ENCODE measurements at places on chromosomes 13 and 19.

DNA sequence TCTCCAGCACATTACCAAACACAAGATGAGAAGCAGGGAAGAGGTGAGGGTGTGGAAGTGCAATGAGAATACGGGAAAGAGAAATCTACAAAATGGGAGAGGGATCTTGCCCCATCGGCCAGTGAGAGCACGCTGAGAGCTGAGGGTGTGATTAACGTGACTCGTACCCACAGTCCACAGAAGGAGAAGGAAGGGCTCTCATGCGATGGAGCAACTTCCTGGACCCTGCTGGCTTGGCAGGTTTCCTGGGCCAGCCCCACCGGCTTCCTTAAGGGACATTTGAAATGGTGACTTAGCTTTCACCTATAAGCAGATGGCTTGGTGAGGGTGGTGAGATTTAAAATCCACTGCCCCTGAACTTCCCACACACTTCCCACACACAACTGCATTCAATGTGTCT is 740.1 kb downstream of the UQCRFS1 start:
- no peak for DNase-seq

- DNase-seq, result no peak
Measured at GRCh38 chr13:89920461-89920860, 1427.0 kb upstream of the MIR17HG start.

GRCh38 chr13:42137856-42138537 is 89.5 kb downstream of the DGKH start:
- DNase-seq, result no peak

DNA sequence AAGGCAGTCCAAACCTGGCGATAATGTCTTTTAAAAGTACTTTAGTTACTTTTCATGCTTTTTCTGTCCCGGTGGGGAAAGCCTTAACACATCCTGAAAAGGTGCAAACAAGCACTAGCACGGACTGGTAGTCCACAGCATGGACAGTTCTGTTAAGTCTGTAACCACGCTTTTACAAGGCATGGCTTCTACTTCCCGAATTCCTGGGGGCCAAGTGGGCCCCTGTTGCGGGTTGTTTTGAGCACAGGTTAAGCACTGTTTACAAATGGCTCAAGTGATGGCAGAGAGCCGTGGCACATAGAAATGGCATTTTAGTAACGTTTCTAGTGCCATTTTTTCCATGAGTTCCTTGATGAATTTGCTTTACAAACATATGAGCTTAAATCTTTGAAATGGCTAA is 37.6 kb downstream of the ZNF493 start:
- DNase-seq, result no peak

DNA sequence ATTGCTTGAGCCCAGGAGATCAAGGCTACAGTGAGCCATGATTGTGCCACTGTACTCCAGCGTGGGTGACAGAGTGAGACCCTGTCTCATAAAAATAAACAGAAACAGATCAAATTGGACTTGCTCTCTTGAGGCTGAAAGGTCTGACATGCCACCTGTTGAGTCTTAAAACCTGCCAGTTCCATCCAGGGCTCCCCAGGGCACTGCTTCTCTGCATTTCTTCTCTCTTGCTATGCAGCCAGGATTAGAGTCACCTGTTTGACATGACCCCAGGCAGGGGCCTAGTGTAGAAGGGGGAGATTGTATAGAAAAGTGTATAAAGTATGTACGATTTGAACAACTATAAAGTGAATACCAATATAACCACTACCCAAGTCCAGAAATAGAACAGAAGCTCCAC is 45.4 kb downstream of the ARHGAP35 start:
- DNase-seq, result no peak

GRCh38 chr19:42601811-42602443 is 7.2 kb upstream of the CEACAM8 start:
- no peak for DNase-seq

- no peak for DNase-seq
Measured at GRCh38 chr13:47837104-47837880, 163.8 kb downstream of the SUCLA2 start.

- DNase-seq, result no peak
Measured at GRCh38 chr13:111344471-111345191, 24.2 kb downstream of the TEX29 start.

DNA sequence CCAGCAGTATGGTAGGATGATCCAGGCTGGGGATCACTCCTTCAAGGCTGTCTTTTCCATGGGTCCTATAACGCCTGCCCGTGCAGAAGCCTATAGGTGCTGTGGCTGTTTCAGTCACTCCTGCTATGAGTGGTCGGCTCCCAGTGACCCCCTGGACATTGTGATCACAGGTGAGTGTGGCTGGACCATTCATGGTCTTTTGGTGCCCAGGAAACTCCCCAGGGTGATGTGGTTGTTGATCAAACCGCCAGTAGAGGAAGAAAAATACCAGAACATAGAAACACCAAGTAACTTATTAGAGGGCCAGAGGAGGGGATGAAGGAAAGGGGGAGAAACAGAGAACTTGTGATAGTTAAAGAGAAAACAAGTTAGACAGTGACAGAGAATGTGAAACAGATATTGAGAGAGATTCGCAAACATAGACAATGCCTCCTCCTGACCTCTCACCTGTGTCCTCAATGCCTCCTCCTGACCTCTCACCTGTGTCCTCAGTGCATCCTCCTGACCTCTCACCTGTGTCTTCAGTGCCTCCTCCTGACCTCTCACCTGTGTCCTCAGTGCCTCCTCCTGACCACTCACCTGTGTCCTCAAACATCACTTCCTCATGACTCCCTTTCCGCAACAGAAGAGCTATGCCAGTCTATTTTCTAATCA is 19.4 kb downstream of the LAIR2 start:
- no peak for DNase-seq

- no peak for DNase-seq
Measured at GRCh38 chr19:1747285-1748114, 5.8 kb upstream of the ONECUT3 start.

DNA sequence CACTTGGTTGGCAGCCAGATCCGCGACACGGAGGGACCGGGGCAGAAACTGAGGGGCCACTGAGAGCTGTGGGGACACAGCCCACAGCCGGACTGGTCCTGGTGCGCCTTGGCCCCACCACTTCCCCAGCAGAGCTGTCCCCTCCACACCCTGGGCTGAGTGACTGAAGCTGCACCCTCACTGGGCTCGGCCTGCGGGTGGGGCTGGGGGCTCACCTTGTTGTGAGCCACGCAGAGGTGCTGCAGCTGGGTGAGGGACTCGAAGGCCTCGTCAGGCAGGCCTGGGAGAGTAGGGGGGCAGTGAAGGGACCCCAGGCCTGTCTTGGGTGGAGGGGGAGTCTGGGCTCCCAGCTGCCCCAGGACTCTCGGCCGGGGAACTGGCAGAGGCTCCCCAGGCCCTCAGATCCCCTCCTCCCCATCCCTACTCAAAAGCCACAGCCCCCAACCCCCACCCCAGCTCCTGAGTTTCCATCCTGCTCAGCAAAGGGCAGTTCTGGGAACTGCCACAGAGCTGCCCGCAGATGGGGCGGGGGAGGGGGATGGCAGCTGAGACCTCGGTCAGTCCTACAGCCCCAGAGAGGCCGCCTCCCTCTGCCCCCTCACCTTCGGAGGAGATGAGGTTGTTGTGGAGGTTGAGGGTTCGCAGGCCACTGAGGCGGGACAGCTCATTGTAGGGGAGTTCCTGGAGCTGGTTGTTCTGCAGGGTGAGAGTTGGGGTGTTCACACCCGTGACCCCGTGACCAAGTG is 2.3 kb downstream of the PODNL1 start:
- peak; percentile 73 for DNase-seq

DNA sequence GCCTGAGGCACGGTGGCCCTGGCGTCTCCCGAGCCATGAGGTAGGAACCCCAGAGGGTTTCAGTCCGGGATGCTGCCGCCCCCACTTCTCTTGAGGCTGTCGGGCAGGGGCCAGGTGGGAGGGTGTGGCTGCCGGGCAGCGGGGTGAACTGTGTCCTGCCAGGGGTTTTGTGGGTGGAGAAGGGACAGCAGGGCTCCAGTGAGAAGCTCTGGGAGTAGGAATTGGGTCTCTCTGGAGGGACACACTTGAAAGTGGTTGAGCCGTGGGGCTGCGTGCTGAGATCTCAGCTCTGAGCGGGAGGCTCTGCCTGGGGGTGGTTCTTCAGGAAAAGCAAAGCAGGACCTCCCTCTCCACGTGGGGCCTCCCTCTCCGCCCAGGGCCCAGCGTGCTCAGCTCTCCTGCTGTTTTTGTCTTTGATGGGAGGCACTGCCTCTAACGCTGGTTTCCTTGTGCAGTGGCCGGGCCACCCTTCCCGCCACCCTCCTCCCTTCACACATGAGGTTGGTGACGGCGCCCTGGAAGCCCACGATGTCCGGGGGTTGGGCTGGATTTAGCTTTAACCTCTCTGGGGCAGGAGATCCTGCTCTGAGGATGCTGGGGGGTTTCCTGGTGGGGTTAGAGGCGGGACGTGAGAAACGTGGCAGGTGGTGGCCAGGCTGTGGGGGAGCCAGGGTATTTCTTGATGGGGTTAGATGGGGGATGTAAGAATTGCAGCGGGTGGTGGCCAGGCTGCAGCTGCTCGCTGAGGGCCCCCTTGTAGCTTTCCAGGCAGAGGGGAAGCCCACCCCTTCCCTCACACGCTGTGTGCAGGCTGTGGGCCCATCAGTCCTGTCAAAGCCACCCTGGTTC is 15.3 kb upstream of the ZNF554 start:
- peak; percentile 15 for DNase-seq

- no peak for DNase-seq
Measured at GRCh38 chr19:17565611-17566010, 10.2 kb downstream of the COLGALT1 start.

DNA sequence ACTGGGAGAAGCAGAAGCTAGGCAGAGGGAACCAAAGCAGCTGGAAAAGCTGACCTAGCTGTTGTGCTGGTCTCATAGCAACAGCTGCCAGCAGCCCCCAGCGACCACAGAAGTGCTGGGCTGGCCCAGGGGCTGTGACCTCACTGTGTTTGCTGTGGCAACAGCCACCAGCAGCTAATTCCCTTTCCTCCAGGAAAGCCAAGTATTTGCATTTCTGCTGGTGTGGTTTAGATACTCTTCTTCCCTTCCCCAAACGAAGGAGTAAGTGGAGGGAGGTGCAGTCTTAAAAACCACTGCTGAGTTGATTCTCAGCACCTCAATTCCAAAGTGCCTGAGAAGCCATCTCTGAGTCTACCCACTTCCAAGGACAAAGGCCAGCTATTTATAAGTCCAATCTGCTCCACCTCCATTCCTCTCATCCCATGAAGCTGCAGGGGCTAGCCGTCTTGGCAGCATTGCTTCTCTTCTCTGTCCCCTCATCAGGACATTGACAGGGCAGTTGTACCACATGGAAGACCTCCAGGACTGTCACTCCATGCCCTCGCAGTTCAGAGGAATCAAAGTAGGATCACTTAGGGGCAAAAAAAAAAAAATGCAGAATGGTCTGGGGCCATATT is 11.5 kb upstream of the CCDC97 start:
- DNase-seq, result no peak

GRCh38 chr13:109670776-109671175 is 115.6 kb downstream of the IRS2 start:
- DNase-seq, result no peak

- DNase-seq, result peak; percentile 44
Measured at GRCh38 chr19:43316591-43317319, 36.7 kb upstream of the CD177 start.

DNA sequence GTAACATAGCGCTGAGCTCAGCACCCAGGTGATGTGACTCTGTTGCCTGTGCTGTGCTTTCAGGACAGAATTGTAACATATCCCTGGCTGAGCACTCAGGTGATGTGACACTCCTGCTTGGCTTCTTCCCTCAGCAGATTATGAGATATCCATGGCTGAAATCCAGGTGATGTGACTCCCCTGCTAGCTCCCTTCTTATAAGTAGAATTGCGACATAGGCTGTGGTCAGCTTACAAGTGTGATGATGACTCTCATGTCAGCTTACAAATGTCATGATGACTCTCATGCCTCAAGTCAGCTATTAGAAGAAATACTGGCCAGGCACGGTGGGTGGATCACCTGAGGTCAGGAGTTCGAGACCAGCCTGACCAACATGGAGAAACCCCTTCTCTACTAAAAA is 14.3 kb upstream of the ZNF429 start:
- DNase-seq, result no peak

DNA sequence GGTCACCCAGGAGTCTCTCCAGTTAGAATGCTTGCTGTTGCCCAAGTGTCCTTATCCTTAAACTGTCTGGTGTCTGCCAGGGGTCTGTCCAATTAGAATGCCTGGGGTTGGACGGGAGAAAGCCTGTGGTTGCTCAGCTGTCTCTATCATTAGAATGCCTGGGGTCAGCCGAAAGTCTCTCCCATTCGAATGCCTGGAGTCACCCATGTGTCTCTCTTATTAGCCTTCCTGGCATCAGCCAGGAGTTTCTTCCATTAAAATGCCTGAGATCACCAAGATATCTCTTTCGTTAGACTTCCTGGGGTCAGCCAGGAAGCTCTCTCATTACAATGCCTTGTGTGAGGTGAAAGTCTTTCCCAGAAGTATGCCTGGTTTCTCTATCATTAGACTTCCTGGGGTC is 1521.0 kb downstream of the UQCRFS1 start:
- no peak for DNase-seq

GRCh38 chr19:47225746-47226425 is 5.1 kb downstream of the BBC3 start:
- DNase-seq, result peak; percentile 99

GRCh38 chr13:62299988-62300387 is 884.3 kb upstream of the PCDH20 start:
- no peak for DNase-seq

DNA sequence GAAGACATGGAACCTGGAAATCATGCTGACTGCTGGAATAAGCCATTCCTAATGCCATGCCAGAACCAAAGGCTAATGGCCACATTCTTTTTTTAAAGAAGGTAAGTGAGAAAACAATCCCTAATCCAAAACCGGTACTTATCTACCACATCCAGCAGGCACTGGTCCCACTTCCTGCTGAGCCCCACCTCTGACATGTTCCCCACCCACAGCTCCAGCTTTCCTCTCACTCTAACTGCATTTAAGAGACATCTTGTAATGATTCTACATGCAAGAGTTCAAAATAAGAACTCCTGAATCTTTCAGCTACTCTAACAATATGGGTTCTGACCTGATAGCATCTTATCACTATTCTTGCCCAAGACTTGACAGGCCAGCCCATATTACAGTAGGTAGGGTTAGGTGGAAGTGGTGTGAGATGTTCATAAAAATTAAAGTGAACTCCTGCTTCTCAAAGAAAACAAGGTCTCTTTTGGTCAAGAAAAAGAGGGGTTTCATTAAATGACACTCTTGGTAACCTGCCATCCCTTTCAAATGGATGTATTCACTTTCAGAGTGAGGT is 41.9 kb downstream of the N4BP2L2 start:
- DNase-seq, result no peak

Data from SK-N-SH (cell line).